NCI-H2107 (cell line): ENCODE measurements at places on chromosomes 7 and 10.

- no peak for DNase-seq
Measured at GRCh38 chr7:36021917-36022550, 131.0 kb upstream of the EEPD1 start.

DNA sequence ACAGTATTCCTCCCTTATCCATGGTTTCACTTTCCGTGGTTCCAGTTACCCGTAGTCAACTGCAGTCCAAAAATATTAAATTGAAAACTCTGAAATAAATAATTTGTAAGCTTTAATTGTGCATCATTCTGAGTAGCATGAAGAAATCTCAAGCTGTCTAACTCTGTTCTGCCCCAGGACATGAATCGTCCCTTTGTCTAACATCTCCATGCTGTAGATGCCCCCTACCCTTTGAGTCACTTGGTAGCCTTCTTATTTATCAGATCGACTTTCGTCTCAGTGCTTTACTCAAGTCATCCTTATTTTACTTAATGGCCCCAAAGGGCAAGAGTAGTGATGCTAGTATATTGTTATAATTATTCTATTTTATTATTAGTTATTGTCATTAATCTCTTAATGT lies 41.8 kb downstream of the CPED1 start:
- DNase-seq, result no peak

DNA sequence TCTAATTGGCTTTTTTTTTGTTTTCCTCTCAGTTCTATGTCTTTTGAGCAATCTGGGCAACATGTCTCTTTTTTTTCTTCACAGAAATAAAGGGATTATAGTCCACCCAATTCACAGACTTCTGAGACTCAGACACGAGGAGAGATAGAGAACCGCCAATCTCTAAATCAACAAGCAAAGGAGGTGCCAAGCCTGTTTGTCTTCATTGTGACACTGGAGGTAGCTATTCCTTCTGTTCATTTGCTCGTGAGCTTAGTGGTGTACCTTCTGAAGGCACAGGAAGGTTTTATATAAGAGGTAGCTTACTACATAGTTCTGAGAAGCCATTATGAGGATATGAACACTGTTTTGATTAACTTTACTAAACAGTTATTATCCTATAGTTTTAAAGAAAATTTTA lies 6.1 kb downstream of the EPHB6 start:
- DNase-seq, result no peak

GRCh38 chr10:28479425-28479865 lies 53.5 kb upstream of the WAC start:
- no peak for DNase-seq

DNA sequence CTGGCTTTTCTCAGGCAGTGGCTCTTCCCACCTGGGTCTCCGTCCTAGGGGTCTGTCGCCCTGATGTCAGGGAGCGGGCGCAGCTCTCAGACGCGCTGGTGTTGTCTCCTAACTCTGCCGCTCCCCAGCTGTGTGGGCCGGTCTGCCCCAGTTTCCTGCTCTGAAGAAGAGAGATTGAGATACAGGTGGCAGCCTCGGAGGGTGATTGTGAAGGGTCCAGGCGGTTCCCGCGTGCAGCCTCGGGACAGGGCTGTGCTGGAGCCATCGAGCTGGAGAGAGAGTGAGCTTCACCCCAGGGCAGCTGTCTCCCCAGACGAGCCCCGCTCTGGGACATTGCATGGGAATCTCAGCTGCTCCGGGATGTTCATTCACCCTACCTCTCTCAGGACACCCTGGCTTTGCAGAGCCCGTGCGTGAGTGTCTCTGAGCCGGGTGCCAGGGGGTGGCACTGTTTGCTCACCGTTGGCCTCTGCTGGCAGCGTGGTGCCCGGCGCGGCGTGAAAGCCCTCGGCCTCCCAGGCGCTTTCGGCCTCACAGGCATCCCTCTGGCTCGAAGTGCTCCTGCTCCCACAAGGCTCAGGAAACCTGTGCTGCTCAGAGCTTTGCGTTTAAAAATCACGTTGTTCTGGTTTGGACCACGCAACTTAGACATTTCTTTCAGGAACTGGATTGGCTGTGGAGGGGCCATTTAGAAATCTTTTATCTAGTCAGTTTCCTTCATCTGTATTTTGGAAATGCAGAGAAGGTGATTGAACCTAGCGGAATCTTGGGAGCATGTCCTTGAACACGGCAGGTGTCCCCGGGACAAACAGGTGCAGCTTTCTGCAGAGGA lies 33.8 kb upstream of the ZFAND2A start:
- peak; percentile 72 for DNase-seq

- DNase-seq, result no peak
Measured at GRCh38 chr10:30725661-30726060, 96.1 kb upstream of the LYZL2 start.

DNA sequence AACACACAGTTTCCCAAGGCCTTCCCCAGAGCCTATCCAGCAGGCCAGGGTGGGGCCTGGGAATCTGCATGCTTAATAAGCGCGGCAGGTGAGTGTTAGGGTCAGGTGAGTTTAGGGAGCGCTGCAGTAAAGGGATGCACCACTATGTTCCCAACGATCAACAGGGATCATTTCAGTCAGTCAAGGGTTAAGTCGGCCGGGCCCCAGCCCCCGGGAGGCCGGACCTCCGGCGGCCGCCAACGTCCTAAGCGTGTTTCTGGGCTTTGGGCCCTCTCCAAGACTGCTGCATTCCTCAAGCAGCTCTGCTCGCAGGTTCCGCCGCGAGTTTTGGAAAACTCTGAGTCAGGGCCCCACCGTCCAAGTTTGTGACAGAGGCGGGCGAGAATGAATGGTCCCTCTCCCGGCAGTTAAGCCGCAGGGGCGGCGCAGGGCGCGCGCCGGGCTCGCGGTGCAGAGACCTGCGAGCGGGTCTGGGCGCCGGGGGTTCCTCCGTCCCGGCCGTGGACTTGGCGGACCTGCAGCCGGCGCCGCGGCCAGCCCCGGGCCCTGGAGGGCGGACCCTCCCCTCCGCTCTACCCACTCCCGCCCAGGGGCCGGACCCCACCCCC lies 81.6 kb downstream of the ARHGAP22 start:
- no peak for DNase-seq

GRCh38 chr7:123923599-123923998 lies 1.4 kb upstream of the SPAM1 start:
- DNase-seq, result no peak
